ENCODE measurements at places on chromosomes 6 and 20.
A peak's percentile ranks its signal among the peaks of the same experiment; 100 is the strongest.

DNA sequence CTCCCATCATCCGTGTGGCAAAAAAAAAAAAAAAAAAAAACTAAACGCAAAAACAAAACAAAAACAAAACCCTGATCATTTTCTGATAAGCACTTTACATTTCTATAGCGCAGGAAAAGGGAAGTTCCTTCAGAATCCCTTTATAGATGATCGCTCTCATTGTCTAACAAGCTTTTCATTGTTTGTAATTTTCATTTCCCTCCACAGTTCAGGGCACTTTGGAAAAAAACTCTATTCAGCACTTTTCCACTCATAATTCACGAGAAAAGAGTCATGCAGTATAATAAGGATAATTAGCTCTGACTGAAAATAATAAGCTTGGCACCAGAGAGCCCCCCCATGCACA is 89.4 kb upstream of the ATXN1 start:
- DNase-seq, result no peak

GRCh38 chr20:49924247-49924646 is 8.9 kb upstream of the SPATA2 start:
- no peak for DNase-seq

DNA sequence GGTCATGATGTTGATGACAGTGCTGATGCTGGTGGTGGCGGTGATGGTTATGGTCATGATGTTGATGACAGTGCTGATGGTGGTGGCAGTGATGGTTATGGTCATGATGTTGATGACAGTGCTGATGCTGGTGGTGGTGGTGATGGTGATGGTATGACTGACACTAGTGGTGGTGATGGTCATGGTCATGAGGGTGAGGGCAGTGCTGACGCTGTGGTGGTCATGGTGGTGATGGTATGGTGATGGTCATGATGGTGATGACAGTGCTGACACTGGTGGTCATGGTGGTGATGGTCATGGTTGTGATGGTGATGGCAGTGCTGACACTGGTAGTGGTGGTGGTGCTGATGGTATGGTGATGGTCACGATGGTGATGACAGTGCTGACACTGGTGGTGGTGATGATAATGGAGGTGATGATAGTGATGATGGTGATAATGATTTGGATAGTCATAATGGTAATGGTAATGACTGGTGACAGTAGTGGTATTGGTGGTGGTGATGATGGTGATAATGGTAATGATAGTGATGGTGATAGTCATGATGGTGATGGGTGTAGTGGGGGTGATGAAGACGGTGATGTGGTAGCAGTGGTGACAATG is 206.2 kb downstream of the CDH4 start:
- no peak for DNase-seq

- no peak for DNase-seq
Observed at GRCh38 chr20:63295422-63295821, 2.4 kb downstream of the COL20A1 start.

DNA sequence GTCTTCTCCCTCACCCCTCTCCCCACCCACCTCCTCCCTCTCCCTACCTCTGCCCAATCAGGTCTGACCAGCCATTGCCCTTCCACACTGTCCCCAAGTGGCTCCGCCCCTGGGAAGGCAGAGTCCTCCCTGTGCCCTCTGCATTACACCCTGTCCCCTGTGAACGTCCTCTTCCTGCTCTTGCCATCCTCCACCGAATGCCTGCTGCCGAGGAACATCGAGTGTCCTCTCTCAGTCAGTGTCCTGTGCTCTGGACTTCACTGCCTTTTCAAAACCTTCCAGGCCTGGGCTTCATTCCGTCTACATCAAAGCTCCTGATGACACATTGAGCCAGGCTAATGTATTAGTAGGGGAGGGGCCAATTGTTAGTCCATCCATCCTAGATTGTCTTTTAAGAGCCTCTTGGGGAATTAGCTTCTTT is 3.3 kb upstream of the PACSIN1 start:
- peak; percentile 72 for DNase-seq

GRCh38 chr6:107118976-107119375 is 3.7 kb upstream of the BEND3 start:
- no peak for DNase-seq

DNA sequence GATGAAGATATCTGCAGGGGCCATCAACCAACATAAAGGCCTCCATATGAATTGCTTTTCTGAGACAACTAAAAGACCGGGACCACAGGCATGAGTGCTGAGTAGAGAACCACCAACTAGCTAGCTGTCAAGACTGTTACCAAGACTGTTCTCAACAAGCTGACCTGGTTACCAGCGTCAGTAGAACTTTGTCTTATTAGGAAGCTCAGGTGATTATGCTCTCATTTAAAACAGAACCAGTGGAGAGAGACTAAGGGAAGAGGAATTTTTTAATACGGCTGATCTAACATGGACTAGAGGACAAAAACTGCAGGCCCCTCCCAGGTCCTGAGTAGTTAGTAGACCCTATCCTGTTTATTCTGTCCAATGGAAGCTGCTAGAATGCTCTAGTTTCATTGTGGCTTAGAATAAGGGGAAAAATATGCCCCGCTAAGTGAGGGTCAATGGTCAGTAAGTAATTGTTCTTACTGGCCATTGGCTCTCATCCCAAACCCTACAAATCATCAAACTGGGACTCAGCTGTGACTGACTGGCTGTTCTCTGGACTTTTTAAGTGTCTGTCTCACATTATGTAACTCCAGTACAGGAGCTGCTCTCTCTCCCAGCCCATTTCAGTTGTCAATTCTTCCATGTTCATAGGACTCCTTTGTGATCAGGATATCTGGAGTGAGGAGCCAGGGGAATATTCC is 3.8 kb upstream of the DYNLRB1 start:
- no peak for DNase-seq
